Mesenchymal stem cell (in vitro differentiated cells and primary cell): ENCODE measurements at places on chromosomes 6 and 20.
A peak's percentile ranks its signal among the peaks of the same experiment; 100 is the strongest.

- DNase-seq, result no peak
Observed at GRCh38 chr20:23223908-23224580, 126.5 kb upstream of the NXT1 start.

DNA sequence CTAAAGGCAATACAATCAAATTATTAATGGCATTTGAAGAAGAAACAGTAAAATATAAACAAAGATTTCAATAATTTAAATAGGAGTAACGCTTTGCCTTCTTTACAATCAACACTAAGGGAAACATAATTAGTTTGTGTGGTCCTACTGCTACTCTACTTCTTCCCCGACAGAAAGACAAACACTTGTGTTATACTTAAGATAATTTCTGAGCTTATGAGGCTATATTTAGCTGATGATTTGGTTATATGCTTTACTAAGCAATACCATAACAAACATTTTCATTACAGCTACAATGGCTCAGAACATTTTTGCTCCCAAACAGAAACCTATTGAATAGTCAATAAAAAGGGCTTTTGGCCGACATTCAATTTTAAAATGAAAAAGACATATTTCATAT is 1217.2 kb upstream of the GJE1 start:
- no peak for DNase-seq

DNA sequence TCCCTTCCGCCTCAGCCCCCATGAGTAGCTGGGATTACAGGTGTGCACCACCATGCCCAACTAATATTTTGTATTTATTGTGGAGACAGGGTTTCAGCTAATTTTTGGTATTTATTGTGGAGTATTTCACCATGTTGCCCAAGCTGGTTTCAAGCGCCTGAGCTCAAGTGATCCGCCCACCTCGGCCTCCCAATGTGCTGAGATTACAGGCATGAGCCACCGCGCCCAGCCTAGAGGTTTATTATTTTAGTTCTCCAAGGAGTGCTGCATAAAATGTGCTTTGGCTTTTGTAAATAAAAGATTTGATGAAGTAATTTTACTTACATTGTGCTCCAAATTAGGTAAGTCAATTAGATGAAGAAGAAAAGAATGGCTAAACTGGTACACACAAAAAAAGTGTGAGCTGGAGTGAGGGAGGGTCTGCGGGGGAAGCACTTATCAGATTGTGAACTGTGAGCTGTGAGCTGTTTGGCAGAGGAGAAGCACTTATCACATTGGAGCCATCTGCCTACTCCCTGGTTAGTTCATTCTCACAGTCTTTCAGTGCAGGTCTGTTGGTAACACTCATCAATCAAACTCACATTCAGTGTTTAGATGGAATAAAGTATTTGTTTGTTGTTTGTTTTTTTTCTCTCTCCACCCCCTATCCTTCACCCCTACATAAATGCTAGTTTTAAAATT is 398.0 kb downstream of the EPHA7 start:
- no peak for DNase-seq

DNA sequence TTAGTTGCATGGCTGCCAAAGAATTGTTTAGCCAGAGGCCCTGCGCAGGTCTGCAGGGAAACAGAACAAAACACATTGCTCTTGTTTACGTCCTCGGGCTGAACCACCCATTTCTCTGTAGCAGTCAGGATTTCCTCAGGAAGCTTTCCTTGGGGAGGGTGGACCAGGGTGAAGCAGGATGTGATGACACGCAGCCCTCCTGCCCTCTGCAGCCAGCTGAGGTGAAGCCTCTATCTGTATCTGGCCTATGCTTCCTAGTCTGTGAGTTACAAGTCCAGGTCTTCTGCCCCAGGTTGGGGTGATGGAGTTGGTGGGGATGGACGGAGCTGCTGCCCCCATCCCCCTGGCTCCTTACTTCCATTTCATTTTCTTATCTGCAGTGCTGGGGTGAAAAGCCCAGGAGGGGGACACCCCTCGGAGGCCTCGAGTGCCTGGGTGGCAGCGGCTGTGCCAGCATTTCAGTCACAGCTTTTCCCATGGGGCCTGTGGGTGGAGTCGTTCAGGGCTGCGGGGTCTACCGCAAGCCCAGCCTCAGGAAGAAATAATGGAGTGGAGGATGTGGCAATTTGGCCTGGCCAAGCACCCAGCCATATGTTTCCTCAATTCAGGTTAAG is 24.9 kb downstream of the SASH1 start:
- DNase-seq, result peak; percentile 85

DNA sequence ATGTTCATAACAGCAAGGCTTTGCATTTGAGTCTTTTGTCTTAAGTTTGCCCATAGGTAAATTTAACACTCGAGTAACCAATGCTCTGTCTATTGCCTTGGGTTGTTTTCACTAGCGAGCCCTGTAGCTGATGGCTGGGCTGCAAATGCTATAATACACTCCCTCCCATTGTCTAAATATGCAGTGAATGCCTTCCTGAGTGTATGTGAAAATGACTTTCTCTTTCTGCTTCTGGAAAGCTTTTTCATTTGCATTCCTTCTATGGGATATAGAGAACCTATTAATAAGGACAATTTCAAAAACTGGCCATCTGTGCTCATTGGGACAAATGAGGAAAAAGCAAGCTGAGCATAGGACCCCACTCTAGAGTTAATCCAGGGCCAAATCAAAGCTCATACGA is 156.5 kb upstream of the FBXL4 start:
- DNase-seq, result no peak

- DNase-seq, result no peak
Observed at GRCh38 chr6:107648983-107649382, 159.1 kb downstream of the SOBP start.

DNA sequence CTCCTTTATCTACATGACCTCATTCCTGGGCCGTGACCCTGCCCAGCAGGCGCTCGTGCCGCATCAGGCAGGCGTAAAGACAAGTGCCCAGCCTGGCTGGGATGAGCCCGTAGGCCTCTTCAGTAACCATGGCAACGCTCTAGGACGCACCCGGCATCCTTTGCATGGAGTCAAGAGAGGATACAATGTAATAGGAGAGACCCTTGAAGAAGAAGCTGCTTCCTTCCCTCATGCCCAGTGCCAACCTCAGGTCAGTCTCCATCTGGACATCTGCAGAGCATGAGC is 5.0 kb upstream of the LSM14B start:
- DNase-seq, result no peak

GRCh38 chr6:44634321-44634720 is 246.8 kb downstream of the CDC5L start:
- no peak for DNase-seq

GRCh38 chr6:10309457-10310329 is 105.2 kb downstream of the TFAP2A start:
- DNase-seq, result no peak

GRCh38 chr6:3090013-3090412 is 21.7 kb downstream of the RIPK1 start:
- DNase-seq, result no peak
